ENCODE measurements at places on chromosomes 1 and 21.

DNA sequence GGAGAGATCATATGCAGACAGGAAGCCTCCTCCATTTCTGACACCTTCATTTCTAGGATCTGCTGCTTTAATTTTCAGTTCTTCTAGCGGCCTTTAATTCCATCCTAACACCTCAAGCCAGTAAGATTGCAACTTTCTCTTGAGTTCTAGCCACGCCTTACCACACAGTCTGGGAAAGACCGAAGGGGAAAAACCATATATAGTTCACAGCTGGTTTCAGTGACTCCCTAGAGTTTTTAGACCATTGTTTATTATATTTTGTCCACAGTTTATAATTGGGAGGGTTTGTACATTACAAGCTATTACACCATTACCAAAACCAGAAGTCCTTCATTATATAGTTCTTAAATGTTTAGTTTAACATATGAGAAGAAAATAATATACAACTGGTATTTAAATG lies 37.5 kb downstream of the DPH5 start:
- DNase-seq, result no peak

DNA sequence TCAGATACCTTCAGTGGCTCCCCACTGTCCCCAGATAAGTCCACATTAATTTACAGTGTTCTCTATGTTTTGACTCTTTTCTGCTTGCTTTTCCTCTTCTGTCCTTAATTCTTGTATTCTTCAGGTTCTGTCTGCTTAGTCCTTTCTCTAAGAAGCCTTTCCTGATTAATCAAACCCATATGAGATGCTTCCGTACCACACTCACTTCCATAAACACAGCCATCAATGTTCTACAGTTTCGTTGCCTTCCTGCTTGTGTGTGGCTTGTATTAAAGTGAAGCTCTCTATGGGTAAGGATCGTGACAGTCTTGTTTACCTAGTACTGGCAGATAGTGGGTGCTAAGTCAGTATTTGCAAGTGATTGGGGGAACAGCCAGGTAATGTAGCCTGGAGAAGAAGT lies 75.9 kb downstream of the PRDM2 start:
- DNase-seq, result no peak

DNA sequence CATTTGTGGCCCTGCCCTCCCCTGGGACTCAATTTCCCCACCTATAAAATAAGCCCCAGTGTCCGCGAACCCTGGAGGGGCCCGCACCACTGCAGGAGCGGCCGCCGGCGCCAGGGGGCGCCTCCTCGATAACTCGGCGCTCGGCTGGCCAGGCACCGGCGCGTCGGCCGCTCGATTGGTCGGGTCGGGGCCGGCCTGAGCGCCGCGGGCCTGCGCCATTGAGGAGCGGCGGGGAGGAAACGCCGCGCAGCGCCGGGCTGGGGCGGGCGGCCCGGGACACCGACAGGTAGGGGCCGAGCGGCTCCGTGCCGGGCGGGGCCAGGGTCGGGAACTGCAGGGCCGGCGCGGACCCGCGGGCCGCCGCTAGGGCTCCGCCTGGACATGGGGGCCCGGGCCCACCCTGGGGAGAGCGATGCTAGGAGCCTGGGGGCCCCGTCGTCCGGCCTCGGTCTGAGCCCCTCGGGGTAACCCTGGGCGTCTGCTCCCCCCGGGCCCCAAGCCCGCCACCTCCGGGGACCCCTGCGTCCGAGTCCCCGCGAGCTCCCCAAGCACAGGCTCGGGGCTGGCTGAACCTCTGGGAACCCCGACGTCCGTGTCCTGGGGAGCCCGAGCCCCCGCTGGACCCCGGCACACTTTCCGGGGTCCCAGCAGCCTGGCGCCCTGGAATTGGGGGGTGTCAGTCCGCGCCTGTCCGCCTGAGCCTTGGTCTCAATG lies at the start of gene VPS13D:
TSS of gene VPS13D (plus strand) at position 196 of the 714 bp plus-strand sequence. CDS start 4,237 bp downstream, outside the sequence.
- DNase-seq, result peak; percentile 83

- no peak for DNase-seq
These were observed 1352.0 kb upstream of the B3GALT2 start for GRCh38 chr1:194538453-194538852.

GRCh38 chr1:156945881-156946661 lies 25.6 kb downstream of the LRRC71 start:
- no peak for DNase-seq

GRCh38 chr1:31657972-31658510 lies 13.4 kb upstream of the PEF1 start:
- DNase-seq, result no peak

DNA sequence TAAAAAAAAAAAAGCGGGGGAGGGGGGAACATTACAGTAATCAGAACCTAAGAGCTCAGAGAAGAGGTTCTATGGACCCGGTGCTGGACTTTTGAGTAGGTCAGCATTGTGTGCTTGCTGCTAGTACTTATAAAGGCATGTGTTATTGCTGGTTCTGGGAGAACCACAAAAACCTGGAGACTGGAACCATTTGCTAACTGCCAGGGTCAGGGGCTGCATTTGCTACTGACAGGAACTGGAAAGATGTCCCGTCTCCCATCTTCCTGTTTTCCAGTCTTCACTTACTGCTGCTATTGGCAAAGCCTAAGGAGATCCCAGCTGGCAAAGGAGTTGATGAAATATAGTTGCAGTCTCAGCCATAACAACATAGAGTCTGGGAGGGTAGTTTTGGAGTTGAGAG lies 4.3 kb downstream of the RNF2 start:
- DNase-seq, result no peak

DNA sequence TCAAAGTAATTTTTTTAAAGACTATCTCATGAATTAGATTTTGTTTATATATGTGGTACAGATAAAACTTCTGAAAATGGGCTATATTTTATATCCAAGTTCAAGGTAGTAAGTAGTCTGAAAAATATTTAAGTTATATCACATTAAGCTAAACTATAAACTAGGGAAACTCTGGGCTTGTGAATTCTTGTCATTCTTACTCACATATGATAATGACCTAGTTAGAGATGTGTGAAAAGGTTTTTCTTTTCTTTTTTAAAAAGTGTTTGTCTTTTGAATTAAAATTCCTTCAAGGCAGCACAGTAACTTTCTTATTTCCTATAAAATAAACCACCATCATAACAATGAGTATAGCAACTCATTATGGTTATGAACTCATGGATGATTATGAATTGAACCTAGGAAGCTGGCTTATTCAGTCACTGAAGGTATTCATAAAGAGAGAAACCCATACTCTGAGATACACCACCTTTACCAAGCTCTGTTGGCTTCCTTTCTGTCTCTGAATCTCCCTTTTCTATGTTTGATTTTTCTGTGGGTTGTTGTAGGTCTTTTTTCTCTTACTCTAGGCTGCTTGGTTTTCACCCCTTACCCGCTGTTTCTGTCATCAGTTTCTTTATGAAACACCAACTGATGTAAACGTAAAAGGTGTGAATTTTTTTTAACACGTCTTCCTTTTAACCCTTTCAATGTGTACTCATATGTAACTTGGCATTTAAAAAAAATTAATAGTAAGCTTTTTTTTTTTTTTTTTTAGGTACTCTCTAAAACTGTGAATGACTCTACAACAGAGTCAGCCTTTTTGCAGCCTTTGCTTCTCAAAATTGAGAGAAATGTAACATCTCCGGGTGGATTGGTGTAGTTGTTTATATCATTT lies 25.2 kb downstream of the IL12RB2 start:
- no peak for DNase-seq

- peak; percentile 10 for DNase-seq
These were observed 96.9 kb downstream of the PAPPA2 start for GRCh38 chr1:176559878-176560277.

- DNase-seq, result peak; percentile 67
These were observed 17.6 kb downstream of the ATP8B2 start for GRCh38 chr1:154342836-154343472.

DNA sequence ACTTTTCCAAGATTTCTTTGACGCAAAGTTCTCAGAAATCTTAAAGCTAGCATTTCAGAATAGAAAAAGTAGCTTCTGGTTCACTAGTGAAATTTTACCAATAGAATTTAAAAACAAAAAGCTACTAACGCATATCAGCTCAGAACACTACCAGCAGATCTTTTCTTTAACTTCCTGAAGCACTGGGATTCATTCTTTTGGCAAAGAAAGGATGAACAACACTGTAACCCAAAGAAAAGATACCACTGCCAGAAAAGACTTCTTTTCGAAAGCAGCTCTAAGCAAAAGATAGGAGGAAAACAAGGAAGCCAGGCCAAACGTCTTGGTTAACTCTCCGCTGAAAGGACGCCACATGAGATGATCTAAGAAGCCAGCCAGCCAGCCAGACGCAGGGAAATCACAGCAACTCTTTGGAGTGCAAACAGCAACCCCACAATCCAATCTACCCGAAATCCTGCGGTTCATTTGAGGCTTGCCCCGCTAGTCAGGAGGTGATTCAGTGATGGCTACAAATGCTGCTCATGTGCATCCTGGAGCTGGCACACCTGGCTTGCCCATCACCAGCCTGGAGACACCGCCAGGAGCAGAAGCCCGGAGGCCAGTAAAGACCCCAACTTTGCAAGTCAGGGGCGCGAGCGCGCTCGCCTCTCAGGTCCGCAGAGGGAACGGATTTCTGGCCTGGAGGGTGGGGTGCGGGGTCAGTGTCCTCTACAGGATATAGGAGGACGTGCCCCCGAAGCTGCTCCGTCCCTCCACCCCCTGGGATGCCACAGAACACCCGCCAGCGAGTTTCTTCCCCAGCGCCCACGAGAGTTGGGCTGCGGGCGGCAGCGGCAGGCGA lies 812 bp downstream of the NBPF1 start:
- no peak for DNase-seq

DNA sequence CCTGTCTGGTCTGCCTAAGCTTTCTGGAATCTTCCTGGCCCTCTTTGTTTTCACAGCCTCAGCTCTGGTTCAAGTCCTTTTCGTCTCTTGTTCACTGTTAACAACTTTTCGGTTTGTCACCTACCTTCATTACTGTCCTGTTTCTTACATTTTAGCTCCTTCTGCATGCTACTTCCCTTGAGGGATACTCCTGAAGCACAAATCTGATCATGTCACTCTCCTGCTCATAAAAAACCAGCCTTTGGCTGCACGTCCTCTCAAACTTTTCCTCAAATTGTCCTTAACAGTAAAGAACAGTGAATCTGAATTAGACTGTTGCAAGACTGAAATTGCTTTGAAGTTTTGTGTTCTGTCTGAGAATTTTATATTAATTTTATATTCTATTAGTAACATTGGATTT lies 3.3 kb downstream of the RAVER2 start:
- no peak for DNase-seq

GRCh38 chr1:30756545-30757351 lies 826 bp downstream of the LAPTM5 start:
- peak; percentile 75 for DNase-seq

DNA sequence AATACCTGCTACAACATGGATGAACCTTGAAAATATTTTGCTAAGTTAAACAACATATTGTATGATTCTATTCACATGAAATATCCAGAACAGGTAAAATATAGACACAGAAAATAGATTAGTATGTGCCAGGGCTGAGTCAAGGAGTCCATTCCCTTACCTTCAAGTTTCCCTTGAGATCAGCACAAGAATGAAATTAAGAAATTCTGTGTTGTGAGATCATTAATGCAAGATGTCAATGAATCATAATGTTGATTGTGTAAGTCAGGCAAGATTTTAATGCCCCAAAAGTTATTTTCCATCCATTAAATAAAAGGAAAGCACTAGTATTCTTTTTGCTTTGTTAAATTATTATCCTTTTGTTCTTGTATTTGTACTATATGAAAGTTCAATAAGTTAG lies 139.4 kb downstream of the MRPL39 start:
- no peak for DNase-seq

- DNase-seq, result no peak
These were observed 377.1 kb downstream of the NPHP4 start for GRCh38 chr1:5615076-5615475.

- DNase-seq, result no peak
These were observed 62.4 kb downstream of the MAP3K21 start for GRCh38 chr1:233389893-233390292.

DNA sequence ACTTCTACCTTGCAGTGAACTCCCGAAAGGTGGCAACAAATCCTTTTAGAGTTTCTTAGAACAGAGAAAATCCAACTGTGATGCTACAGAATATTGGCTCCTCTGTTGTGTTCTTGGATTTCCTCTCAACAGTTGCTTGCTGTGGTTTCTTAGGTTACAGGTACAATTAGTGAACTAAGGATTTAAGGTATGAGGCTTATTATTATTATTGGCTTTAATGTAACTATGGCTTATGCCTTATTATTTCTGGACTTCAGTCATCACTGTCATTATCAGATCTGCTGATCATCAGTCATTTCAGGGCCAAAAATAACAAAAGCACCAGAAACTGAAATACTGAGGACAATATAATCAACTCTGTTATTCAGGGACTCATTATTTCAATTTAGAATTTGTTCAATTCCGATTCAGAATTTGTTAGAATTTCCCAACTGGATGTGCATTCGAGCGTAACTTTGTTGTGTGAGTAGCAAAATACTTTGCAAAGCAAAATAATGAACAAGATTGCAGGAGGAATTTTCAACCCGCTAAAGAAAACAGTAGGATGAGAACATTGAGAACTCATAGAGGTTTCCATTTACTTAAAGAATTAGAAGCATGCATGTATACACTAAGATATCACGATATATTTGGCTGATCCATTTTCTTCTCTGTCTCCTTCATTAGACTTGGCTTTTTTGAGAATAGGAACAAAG lies 65.5 kb upstream of the AK4 start:
- no peak for DNase-seq

GRCh38 chr1:43206600-43207228 lies 34.6 kb downstream of the CFAP57 start:
- DNase-seq, result no peak

DNA sequence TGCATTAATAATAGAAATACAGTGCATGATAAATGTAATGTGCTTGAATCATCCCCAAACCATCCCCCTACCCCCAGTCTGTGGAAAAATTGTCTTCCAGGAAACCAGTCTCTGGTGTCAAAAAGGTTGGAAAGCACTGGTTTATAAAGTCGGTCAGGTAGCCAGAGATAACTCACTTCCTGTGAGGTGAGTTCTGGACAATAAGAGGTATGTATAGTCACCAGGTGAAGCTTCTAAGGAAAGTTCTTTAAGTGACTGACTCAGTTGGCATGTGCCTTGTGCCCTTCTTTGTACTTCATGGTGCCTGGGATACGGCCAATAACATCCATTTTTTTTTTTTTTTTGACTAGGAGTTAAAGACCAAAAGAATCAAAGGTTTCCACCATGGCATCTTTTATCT lies 103.7 kb downstream of the GPATCH2 start:
- no peak for DNase-seq

- peak; percentile 2 for DNase-seq
These were observed 57.2 kb downstream of the TNFSF4 start for GRCh38 chr1:173149887-173150286.

DNA sequence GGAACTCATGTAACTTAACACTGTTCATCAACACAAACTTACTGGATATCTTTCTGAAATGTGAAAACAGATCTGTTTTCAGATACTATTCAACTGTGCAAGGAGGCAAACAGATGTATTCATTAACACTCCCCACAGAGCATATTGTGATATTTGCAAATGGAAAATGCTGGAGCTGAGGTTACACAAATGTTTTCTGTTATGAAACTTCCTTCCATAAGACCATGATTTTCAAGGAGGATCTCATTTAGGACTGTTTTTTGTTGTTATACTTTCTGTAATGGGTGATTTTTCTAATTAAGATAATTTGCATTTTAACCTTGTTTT lies 56.1 kb downstream of the GABPA start:
- DNase-seq, result no peak
